ENCODE measurements at places on chromosomes 7 and 10.

GRCh38 chr7:133530682-133531081, 277.8 kb downstream of the EXOC4 start:
- H3K4me3 ChIP-seq: no peak overlapping the region
- H3K27me3 ChIP-seq: no peaks in the 10 kb centered on the region
- DNase-seq: no peak

DNA sequence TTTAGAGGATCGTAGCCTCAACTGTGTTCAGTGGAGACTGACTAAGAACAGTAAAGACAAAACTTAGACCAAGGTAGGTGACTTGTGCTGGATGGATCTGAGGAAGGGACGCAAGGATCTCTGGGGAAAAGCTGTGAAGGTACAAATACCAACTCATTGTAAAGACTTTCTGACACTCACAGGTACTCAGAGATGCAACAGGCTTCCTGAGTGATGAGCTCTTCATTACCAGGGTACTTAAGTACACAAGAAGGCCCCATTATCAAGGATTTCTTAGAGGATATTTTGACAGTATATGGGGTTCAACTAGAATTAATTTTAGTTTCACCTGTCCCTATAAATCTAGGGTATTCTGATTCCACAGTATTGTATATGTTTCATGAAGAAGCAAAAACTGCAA, 440.7 kb downstream of the PLXDC2 start:
- H3K27ac ChIP-seq: no peak overlapping the region
- no peak overlapping the region for H3K4me3 ChIP-seq
- no peak for DNase-seq
- no peaks in the 10 kb centered on the region for H3K27me3 ChIP-seq
- H3K36me3 ChIP-seq: no peaks in the 10 kb centered on the region

GRCh38 chr10:34031400-34031799, 696.9 kb upstream of the NRP1 start:
- no peak overlapping the region for H3K27ac ChIP-seq
- no peaks in the 10 kb centered on the region for H3K27me3 ChIP-seq
- no peaks in the 10 kb centered on the region for H3K36me3 ChIP-seq
- peak; percentile 82 for DNase-seq
- H3K4me3 ChIP-seq: no peak overlapping the region

- no peak for DNase-seq
- H3K36me3 ChIP-seq: no peaks in the 10 kb centered on the region
These were observed 180.4 kb downstream of the TMEM26 start for GRCh38 chr10:61272781-61273180.

DNA sequence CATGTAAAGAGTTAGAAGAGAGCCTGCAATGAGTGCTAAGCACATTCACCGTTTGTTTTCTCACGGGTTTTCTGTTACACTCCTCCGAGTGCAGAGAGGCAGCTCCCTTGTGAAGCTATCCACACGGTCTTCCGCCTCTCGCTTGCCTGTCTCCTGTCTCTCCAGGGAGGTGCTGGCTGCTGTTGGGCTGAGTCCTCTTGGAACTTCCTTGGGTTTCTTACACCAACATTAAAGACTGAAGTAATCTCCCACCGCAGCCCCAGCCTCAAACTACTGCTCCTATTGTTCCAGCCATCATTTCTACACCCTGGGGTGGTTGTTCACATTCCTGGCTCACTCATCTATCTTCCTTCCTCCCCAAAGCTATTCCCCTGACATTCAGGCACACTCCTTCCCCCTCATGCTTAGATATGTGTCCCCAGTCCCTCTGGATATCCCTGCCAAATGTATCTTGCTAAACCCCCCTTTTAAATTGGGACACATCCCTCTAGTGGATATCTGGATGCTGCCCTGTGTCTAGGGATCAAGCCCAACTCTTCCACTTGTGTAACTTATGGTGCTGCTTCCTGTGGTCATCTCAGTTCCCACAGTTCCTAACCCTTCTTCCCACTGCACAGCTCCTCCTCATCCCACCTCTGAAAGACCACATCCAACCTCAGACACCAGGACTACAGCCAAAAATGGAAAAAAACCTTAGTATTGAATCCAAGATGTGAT, 14.1 kb downstream of the ESYT2 start:
- no peaks in the 10 kb centered on the region for H3K27me3 ChIP-seq
- no peaks in the 10 kb centered on the region for H3K36me3 ChIP-seq
- peak overlapping the region; percentile 89 for H3K27ac ChIP-seq
- no peak for DNase-seq

DNA sequence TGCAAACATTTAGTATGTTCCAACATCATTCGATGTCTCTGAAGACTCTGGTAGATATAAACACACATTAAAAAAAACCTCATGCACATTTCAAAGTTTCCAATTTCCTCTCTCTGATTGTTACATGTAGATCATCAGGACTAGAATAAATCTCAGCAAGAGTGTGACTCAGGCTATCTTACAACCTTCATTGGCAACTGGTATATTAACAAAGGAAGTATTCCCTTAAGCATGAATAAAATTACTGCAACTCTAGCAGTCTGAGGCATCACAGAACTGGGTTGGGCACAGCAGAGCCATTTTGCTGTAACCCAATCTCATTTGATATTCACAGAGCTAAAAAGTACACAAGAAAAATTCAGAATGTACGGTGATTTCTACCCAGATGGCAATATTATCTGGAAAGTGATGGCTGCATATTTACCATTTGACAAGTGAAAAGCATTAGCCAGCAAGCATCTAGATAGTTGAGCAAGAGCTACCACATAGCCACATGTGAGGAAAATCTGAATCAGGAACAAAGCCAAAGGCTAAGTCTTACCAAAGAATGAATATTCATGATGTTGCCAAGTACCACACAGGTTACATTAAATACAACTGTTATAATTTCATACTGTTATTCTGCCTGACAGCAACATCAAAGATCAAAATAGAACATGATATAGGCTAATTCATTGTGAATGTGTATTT, 232.2 kb downstream of the CRPPA start:
- H3K4me1 ChIP-seq: no peaks in the 10 kb centered on the region
- no peaks in the 10 kb centered on the region for H3K27me3 ChIP-seq
- no peak overlapping the region for H3K4me3 ChIP-seq
- H3K36me3 ChIP-seq: no peaks in the 10 kb centered on the region
- no peak for DNase-seq
- H3K27ac ChIP-seq: no peak overlapping the region

- H3K4me1 ChIP-seq: no peaks in the 10 kb centered on the region
- no peak for DNase-seq
- H3K27me3 ChIP-seq: no peaks in the 10 kb centered on the region
- no peak overlapping the region for H3K4me3 ChIP-seq
These were observed 241.9 kb upstream of the SP8 start for GRCh38 chr7:21028599-21028998.

DNA sequence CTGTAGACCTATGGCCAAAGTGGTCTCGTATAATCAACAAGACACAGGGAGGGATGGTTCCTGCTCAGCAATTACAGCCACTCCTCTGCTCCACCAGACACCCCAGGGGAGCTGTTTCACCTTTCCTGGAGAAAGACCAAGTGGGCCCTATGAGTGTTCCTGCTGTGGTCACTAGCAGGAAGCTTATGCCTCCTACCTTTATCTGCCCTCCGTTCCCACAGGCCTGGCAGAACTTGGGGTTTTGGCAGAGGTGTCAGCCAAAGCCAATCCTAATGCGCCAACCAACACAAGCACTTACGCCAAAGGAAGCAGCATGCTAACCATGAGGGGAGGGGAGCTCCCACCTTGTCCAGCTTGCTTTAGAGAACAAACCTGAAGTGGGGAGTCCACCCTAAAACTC, 31.2 kb downstream of the XPNPEP1 start:
- DNase-seq: no peak
- H3K36me3 ChIP-seq: peaks cover 7% of the 10 kb centered on the region
- H3K27ac ChIP-seq: peak overlapping the region; percentile 82
- H3K4me1 ChIP-seq: peaks cover 14% of the 10 kb centered on the region

DNA sequence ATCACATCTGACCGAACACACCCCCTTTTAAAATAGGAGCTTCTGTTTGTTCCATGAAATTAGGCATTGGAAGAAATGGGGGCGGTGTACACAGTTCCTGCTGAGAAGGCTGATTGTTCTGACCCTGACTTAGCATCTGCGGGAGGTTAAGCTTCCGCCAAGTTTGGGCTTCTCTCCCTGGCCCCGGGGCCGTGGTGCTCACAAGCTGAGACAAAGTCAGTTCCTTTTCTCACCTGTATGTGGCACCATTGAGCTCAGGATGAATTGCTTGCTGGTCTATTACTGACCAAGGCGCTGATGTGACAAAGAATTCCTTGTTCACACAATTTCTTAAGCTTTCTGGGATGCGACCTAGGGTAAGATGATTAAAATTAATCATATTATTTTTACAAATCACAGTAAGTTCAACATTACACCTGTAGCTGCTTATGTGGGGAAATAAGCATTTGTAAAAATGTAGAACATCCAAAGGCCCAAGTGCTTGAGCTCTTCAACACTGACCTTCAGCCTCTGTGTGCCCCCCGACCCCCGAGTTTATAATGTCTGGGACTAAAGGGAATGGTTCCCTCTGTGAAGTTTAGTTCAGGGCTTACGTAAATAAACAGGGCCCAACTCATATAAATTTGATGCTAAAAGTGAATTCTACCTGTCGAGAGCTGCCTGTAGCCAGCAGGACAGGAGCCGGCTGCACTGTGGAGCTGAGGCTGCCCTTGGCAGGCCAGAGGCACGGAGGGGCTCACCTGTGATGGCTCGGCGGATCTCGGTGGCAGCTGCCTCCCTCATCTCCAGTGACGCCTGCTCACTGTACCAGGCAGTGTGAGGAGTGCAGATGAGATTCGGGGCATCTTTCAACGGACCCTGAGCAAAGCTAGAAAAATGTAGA, 50.8 kb downstream of the ZRANB1 start:
- no peak for DNase-seq
- H3K36me3 ChIP-seq: peaks cover 71% of the 10 kb centered on the region
- no peak overlapping the region for H3K4me3 ChIP-seq
- peaks cover 22% of the 10 kb centered on the region for H3K4me1 ChIP-seq

- no peaks in the 10 kb centered on the region for H3K36me3 ChIP-seq
- no peak overlapping the region for H3K4me3 ChIP-seq
- no peak for DNase-seq
These were observed 33.4 kb downstream of the SP4 start for GRCh38 chr7:21461282-21461681.

GRCh38 chr10:92081641-92082040, 158.1 kb downstream of the BTAF1 start:
- DNase-seq: no peak
- H3K27ac ChIP-seq: no peak overlapping the region
- peaks cover 10% of the 10 kb centered on the region for H3K36me3 ChIP-seq
- H3K4me3 ChIP-seq: no peak overlapping the region

DNA sequence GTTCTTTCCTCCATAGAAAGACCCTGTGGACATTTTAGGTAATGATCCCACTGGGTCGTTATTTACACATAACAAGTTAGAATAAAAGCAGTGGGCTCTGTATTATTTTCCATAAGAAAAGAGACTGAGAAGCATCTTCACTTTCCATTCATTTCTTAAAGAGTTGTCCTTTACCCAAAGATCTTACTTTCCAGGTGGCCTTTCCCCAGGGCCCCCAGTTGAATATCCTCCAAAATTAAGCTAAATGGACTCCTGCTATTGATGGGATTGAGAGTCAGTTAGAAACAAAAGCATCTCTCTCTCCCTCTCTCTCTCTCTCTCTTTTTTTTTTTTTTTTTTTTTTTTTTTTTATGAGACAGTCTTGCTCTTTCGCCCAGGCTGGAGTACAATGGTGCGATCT, 224.8 kb downstream of the KIAA1217 start:
- H3K4me1 ChIP-seq: no peaks in the 10 kb centered on the region
- H3K27ac ChIP-seq: no peak overlapping the region
- H3K36me3 ChIP-seq: no peaks in the 10 kb centered on the region
- H3K4me3 ChIP-seq: no peak overlapping the region

DNA sequence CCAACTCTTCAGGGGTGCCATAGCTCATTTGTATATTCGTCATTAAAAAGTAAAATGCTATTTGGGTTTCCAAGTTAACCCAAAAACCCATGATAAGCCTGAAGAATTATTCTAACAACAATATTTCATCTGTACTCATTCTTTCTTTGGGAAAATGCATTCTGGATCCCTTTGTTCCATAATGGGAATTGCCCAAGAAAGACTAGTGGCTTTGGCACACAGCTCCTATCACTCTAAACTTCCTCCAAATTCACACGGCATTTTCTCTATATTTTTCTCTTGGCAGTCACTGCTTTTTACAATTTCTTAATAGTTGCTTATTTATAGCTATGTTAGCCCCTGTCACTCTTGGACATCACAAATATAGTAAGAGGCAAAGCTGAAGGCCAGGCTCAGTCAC, 29.1 kb downstream of the CHCHD3 start:
- no peaks in the 10 kb centered on the region for H3K36me3 ChIP-seq
- no peak for DNase-seq
- peak overlapping the region; percentile 33 for H3K4me3 ChIP-seq
- peaks cover 29% of the 10 kb centered on the region for H3K4me1 ChIP-seq
- H3K27me3 ChIP-seq: no peaks in the 10 kb centered on the region

DNA sequence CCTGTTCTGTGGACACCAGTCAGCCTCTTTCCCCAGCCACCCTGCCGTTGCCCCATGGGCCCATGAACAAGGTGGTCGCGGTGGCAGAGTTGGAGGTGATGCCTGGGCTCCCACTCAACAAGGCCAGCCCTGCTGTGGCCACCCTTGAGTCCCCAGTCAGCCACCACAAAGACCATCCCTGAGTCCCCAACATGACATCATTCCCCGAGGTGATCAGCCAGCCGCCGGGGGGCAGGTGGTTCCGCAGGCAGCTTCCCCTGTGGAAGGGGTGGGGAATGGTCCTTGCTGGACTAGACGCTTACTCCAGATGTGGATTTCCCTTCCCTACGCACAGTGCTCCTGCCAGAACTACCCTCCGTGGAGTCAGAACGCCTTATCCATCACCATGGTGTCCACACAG, 271.7 kb downstream of the PTPRN2 start:
- H3K36me3 ChIP-seq: no peaks in the 10 kb centered on the region
- H3K4me3 ChIP-seq: no peak overlapping the region
- H3K27ac ChIP-seq: no peak overlapping the region
- no peaks in the 10 kb centered on the region for H3K4me1 ChIP-seq
- no peaks in the 10 kb centered on the region for H3K27me3 ChIP-seq
- DNase-seq: no peak

- DNase-seq: peak; percentile 66
- no peak within 1 kb of the TSS for H3K27ac ChIP-seq
- no peaks in the 10 kb centered on the region for H3K4me1 ChIP-seq
These were observed at the start of gene FAM171A1 for GRCh38 chr10:15370856-15371701. TSS of gene FAM171A1 (minus strand) at chr10:15371289. CDS start at chr10:15371052, 237 bp downstream.

- H3K4me3 ChIP-seq: no peak overlapping the region
- H3K4me1 ChIP-seq: no peaks in the 10 kb centered on the region
- peaks cover 59% of the 10 kb centered on the region for H3K36me3 ChIP-seq
- no peaks in the 10 kb centered on the region for H3K27me3 ChIP-seq
- DNase-seq: no peak
These were observed 15.2 kb downstream of the PYROXD2 start for GRCh38 chr10:98399784-98400183.

GRCh38 chr10:52313933-52314821, at the start of gene DKK1:
TSS of gene DKK1 (plus strand) at chr10:52314281. CDS start at chr10:52314435, 154 bp downstream.
- no peak within 1 kb of the TSS for H3K27ac ChIP-seq
- H3K27me3 ChIP-seq: no peaks in the 10 kb centered on the region
- H3K4me1 ChIP-seq: peaks cover 16% of the 10 kb centered on the region
- no peaks in the 10 kb centered on the region for H3K36me3 ChIP-seq

Measured in ascending aorta (tissue), 2 donors.